ENCODE measurements at places on chromosomes 4 and X.

GRCh38 chr4:8316251-8316771 is 46.8 kb downstream of the HTRA3 start:
- no peak for DNase-seq

DNA sequence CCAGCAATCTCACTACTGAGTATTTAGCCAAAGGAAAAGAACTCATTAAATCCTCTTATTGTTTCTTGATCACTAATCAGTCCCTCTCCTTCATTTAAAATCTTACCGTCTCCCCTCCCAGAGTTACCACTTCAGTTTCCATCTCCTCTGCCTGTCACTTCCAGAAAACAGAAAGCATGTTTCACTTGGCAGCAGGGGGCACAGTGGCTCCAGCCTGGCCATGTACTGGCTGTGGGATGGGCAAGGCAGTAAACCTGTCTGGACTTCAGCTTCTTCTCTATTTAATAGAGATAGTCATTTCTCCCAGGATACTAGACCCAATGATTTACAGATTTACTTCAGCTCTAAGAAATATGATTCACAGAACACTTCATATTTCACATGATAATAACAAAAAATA is 63.2 kb downstream of the CD40LG start:
- DNase-seq: no peak

GRCh38 chr4:88949605-88950004 is 107.4 kb downstream of the FAM13A start:
- no peak for DNase-seq

GRCh38 chrX:119067023-119067739 is 5.6 kb upstream of the CT47C1 start:
- DNase-seq: peak; percentile 62

GRCh38 chr4:54658252-54659093 is 716 bp downstream of the KIT start:
- DNase-seq: peak; percentile 35

DNA sequence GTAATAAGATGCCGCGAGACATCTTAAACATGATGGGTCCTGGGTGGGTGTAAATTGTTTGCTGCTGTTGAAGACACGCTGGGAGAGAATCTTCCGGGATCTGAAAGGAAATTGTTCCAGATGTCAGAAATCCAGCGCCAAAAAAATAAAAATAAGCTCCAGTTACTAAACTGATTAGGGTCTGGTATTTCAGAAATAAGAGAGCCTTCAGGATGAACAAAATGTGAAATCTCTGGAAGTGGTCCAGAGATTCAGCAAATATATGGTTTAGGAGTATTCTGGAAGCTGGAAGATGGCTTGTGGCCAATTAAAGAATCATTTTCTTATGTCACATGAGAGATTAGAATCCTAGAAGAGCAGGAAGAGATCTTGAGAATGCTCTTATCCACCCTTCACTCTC is 75.8 kb upstream of the NHS start:
- DNase-seq: no peak

DNA sequence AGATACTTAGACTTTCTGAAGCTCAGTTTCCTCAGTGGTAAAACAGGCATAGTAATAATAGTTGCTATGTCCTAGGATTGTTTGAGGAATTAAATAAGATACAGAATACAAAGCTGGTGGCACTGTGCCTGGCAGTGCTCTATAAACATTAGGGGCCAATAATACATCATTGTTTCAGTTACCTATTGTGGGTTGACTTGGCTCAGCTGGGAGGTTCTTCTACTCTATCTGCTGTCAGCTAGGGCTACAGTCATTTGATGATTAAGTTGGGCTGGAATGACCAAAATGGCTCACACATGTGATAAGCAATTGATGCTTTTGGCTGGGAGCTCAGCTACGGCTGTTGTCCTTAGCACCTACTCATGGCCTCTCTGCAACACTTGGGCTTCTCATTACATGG is 121.2 kb upstream of the USP9X start:
- no peak for DNase-seq

- no peak for DNase-seq
These were observed 30.5 kb downstream of the ZBTB49 start for GRCh38 chr4:4320528-4320927.

GRCh38 chr4:24382381-24382780 is 202.0 kb downstream of the DHX15 start:
- DNase-seq: peak; percentile 23

- peak; percentile 61 for DNase-seq
These were observed 404.6 kb downstream of the PRDM5 start for GRCh38 chr4:120517966-120518365.

DNA sequence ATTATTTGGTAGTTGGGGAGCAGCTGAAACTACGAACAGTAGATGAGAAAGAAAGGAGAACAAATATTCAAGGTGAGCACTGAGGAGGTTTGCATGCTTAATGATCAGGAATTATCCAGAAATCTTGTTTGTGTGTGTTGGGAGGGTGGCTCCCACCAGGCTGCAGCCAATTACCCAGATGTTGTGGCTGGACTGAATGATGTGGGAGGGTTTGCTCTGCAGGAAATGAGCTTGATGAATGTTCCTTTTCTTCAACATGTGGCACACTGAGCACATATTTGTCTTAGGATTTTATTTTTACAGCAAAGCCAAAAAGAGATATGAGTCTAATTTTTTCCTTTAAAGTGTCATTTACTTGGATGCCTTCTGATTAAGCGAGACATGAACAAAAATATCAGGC is 48.3 kb upstream of the AMOT start:
- DNase-seq: no peak

GRCh38 chr4:107793996-107794395 is 30.7 kb upstream of the SGMS2 start:
- no peak for DNase-seq

DNA sequence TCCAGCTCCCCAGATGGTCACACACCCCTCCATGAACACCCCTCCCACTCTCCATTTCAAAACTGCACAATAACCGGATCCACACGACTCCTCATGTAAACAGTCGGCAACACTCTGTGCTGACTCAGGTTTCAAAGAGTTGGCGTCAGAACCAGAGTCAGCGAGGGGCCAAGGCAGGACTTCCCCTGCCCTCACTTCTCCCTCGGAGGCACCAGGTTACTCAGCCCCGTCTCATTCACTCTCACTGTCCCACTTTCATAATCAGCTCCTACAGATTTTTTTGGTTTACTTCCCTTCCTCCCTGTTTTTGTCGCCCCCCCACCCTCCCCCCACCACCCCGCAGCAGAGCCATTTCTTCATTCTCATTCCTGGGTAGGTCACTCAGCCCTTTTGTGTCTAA is 2.7 kb upstream of the TIMP1 start:
- DNase-seq: no peak

- DNase-seq: peak; percentile 38
These were observed 78.1 kb upstream of the PAGE3 start for GRCh38 chrX:55342533-55343501.

DNA sequence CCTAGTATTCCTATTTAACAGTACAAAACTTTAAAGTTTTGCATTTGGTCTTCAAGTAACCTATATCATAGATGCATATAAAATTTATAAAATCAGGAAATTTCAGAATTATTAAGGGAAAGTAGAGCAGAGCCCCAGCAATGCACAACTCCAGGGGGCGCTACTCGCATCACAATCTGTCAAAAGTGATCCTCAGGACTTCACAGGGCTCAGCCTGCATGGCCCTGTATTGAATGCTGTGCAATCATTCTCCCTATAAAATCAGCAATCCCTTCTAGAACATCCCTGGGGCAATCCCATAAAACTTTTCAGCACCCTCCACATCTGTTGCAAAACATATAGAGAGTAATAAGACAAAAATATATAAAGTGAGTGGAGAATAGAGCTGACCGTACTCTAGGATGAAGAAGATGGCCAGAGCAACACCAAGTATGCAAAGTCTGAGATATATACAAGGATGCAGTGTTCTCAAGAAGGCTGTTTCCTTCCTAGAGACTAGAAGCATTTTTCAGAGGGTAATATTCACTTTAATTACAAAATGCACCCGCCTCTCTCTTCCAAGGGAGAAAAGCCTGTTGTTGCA is 12.5 kb upstream of the PPARGC1A start:
- DNase-seq: no peak

GRCh38 chr4:70969076-70969475 is 24.4 kb upstream of the DCK start:
- DNase-seq: no peak

- no peak for DNase-seq
These were observed 41.0 kb downstream of the MTNR1A start for GRCh38 chr4:186514271-186514950.
